ENCODE measurements at places on chromosomes 5 and 9.

DNA sequence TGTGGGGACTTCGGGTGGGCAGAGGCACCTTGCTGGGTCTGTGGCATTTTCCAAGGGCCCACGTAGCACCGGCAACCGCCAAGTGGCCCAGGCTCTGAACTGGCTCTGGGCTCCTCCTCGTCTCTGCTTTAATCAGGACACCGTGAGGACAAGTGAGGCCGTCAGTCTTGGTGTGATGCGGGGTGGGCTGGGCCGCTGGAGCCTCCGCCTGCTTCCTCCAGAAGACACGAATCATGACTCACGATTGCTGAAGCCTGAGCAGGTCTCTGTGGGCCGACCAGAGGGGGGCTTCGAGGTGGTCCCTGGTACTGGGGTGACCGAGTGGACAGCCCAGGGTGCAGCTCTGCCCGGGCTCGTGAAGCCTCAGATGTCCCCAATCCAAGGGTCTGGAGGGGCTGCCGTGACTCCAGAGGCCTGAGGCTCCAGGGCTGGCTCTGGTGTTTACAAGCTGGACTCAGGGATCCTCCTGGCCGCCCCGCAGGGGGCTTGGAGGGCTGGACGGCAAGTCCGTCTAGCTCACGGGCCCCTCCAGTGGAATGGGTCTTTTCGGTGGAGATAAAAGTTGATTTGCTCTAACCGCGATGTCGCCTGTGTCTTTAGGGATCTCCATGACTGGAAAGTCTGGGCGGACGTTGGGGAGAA is 5.8 kb downstream of the DPP7 start:
- no peak for DNase-seq

GRCh38 chr5:116303340-116303739 is 218.5 kb downstream of the COMMD10 start:
- no peak for DNase-seq

- peak; percentile 56 for DNase-seq
These were observed 40.3 kb upstream of the TNFAIP8 start for GRCh38 chr5:119315516-119315949.

- DNase-seq = no peak
These were observed 3.7 kb upstream of the TIFAB start for GRCh38 chr5:135455876-135456237.

- DNase-seq = no peak
These were observed 200.5 kb downstream of the ARHGEF28 start for GRCh38 chr5:73826301-73827105.

DNA sequence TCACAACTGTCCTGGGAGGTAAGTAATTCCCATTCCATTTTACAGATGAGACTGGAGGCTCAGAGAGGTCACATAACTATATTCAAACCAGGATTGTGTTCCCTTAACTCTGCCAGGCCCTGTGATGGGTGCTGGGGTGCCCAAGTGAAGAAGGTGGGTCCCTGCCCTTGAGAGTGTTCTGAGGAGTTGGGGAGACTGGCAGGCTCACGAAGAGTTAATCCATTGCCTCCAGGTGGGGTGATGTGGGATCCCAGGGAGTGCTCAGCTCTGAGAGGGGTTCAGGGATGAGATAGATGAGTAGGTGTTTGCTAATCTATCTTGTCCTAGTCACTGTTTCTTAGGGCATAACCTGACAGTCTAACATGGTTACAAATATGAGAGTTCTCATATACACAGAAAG is 36.7 kb downstream of the GSN start:
- no peak for DNase-seq
